NCI-H510A (cell line): ENCODE measurements at places on chromosomes 1 and 21.
A peak's percentile ranks its signal among the peaks of the same experiment; 100 is the strongest.

DNA sequence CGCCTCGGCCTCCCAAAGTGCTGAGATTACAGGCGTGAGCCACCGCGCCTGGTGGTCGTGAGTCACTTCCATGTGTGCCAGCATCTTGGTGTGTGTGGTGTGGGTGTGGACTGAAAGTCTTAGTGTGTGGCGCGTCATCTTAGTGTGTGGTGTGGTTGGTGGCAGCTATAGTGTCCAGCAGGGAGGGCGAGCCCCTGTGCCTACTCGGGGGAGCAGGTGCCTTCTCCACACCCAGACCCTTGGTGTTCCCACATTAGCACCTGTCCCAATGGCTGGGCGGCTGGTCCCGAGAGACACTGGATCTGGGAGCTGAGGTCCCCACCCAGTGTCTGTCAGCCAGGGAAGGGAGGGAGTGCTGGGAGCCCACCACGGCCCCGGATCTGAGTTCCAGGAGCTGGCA is 2.8 kb downstream of the SCNN1D start:
- DNase-seq: no peak

GRCh38 chr1:147723691-147724323 is 36.6 kb downstream of the GJA5 start:
- DNase-seq: no peak

- no peak for DNase-seq
Observed at GRCh38 chr1:100347009-100347966, 5.0 kb upstream of the CDC14A start.

DNA sequence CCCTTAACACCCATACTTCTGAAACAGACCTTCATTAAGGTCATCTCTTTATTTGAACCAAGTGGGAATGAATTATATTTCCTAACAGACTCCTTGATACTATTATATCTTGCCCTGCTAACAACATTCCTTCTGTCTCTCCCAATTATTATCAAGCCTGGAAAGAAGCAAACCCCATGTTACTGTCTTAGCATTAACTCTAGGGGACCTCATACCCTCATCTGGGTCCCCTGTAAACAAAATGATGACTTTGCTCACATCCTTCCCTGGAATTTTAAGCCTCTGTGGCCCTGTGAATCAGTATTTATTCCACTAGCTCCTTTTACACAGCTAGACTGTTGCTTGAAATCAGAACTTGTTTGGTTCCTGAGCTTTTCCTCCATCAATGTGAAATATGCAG is 38.3 kb upstream of the BCL10 start:
- no peak for DNase-seq

DNA sequence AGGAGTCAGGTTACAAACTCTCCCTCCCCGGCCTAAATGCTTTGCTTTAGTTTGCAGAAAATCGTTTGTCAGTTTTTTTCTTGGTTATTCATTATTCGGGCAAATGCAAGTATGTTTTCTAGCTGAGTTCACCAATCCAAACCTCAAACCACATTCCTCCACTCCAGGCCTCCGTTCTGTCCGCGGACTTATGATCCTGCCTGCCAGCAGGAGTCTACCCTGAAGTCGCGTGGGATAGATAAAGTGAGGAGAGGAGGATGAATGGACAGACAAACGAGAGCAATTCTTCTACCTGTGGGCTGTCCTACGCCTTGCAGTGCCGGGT is 1.3 kb downstream of the ADAMTS1 start:
- DNase-seq: no peak

DNA sequence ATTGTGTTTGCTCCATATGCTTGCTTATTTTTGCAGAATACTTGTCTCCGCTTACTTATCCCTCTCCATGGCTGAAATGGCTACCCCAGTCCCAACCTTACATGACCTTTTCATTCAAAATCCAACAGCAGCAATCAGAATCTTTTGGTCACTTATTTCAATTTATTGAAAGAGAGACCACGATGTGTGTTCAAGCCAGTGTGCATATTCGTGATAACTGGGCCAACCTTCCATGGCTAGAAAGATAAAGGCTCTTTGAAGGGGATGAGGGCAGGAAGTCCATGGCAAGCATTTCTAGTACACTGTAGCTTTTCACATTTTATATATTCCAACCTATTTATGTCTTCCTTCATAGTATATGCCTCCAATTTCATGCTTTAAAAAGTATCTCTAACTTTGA is 23.1 kb downstream of the HSD11B1 start:
- DNase-seq: no peak

- peak; percentile 61 for DNase-seq
Observed at GRCh38 chr1:37473431-37474045, 842 bp upstream of the ZC3H12A start.

DNA sequence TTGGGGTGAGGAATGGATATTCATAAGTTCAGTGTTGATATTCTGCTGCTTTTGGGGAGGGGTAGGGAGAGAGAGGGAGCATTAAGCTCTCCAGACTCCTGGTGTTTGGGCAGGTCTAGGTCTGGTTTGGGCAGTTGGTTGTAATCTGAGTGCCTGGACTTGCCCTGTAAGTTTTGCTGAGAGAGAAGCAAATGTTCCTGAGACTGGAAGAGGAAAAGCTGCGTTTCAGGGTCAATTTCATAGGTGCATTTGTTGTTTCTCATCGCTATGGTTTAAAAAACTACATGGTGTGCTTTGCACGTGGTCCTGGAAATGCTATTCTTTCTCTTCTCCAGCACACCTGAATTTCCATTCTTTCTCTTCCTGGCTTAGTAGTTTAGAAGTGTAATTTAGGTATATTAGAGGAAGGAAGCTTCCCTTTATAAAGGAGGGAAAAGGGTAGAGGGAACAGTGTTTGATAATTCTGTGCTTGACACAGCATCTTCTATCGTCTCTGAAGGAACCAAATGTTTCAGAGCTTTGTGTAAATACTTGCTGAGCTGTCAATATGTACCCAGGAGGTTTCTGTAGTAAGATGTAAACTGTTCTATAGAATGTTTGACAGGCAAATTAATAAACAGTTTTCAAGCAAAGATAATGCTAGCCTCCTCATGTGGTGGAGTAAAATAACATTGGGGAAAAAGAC is 6.3 kb downstream of the ARID1A start:
- DNase-seq: no peak

GRCh38 chr1:108050158-108050557 is 85.2 kb upstream of the VAV3 start:
- DNase-seq: no peak

GRCh38 chr1:110130113-110130591 is 17.9 kb downstream of the UBL4B start:
- DNase-seq: peak; percentile 66

- DNase-seq: no peak
Observed at GRCh38 chr21:20641241-20641640, 357.0 kb upstream of the NCAM2 start.

DNA sequence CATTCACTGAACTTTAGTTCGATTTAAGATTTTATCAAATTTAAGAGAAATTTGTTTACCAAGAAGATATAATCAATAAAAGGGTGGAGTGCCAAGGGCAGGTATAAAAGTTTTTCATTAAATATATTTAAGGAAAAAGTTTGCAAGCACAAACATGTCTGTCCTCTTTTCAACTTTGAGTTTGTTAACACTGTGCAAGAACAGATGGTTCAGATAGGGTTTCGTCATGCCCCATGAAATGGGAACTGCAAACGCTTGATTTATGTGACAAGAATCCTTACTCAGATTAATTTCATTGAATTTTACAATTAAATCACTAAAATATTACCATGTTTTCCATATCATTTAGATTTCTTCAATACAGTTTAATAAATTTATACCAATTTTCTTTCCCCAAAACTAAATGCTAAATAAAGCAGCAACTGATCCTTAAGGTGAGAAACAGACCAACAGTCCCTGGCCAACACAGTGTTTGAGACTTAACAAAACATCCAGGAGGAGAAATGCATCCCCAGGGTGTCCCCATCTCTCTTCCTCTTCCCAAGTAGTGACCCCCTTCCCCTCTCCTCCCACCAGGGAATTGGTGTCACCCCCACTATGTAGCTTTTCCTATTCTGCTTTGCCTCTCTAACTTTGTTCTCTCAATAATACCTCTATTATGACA is 292.9 kb downstream of the LTN1 start:
- DNase-seq: no peak

- DNase-seq: no peak
Observed at GRCh38 chr1:63825111-63825510, 51.3 kb downstream of the ROR1 start.

DNA sequence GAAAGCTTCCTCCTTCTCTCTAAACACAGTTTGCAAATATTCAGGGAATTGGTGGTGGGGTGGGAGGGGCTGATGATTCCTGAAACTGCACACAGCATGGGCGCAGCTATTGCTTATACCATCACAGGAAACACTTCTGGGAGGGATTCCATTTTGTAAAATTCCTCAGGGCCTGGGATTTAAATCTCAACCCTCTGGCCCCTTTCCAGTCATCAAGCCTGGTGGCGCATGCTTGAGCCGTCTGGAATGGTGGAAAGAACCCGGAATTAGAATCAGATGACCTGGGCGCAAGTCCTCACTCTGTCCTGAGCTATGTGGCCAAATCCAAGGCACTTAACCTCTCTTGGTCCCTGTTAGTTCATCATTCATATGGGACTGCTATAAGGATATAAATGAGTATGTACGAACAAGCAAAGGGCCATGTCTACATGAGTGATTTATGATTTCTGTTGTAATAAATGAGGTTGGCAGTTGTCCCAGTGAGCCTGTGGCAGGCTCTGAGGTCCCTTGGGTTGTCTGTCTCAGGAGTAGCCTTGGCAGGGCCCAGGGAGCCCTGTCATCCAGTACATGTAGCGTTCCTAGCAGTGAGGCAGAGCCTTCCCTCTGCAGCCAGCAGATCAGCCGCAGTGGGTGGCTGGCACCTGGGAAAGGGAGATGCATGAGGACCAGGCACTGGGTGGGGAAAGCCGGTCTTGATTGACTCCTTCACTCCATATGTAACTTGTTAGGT is 72.0 kb downstream of the MAN1C1 start:
- DNase-seq: no peak

- DNase-seq: no peak
Observed at GRCh38 chr1:176046926-176047325, 160.2 kb downstream of the COP1 start.

DNA sequence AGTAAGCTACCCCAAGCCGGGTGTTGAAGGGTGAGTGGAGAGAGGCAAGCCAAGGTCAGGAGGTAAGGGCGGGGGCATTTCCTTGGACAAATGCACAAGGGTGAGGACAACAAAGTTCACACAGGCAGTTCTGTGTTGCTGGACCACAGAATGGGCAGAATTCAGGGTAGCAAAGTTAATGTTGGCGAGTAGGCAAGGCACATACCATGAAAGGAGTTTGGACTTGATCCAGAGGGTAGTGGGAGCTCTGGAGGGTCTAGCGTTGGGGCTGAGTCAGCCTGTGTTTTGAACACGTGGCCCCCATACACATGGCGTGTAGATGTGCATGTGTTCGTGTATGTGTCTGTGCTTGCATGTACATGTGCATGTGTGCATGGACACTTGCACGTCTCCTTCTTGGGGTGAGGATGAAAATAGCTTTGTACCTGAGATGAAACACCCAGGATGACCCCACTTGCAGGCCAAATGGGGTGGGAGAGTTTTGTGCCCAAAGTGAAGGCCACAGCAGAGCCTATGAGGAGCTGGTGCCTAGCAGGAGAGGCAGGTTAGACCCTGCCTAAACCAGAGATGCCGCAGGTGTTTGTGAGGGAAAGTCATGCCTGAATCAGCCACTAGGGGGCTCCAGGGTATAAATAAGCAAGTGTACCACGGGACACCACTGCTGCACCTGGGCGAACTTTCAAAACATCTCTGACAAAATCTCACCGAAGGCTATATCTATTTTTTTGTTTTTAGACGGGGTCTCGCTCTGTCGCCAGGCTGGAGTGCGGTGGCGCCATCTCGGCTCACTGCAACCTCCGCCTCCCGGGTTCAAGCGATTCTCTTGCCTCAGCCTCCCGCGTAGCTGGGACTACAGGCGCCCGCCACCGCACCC is 21.8 kb downstream of the SLC27A3 start:
- DNase-seq: no peak

GRCh38 chr1:169024800-169025271 is 81.7 kb upstream of the ATP1B1 start:
- DNase-seq: no peak

GRCh38 chr1:165397944-165398343 is 41.4 kb upstream of the LMX1A start:
- no peak for DNase-seq

DNA sequence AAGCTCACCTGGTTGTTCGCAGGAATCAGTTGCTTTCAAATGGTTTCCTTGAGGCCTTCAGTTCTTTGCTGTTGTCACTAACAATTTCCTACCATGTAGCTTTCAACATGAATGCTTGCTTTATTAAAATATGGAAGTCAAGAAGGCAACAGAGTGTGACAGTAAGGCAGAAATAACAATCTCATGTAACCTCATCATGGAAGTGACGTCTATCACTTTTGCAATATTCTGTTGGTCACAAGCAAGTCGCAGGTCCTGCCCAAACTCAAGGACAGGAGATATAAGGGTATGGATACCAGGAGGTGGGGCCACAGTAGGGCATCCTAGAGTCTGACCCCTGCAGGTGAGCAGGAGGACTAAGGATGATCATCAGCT is 296.8 kb upstream of the ZP4 start:
- no peak for DNase-seq

DNA sequence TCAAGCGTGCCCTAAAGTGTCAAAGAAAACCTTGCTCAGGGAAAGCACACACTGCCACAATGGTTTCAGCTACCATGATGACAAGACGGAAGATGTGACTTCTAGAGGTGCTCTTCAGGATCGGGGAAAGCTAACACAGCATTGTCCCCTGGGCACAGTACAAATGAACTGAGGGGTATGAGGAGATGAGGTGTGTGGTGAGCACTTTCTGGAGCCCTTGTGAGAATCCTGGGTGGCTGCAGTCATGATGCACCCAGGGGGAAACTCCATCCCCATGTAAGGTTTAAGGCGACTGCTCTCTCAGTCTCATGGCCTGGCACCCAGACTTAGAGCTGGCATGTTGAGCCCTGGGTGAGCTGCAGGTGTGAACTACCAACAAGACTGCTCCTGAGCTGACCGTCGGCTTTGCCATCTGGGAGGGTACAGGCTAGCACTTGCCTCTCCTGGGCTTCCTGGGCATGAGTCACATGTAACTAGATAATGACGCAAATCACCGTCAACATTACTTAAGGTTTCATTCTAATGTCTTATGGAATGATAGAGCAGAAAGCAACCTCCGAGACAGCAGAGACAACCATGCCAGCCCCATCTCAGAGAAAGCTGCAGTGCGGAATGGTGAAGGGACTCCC is 144.6 kb downstream of the CLIC6 start:
- no peak for DNase-seq

GRCh38 chr1:6359216-6360116 is 34.1 kb downstream of the ACOT7 start:
- DNase-seq: peak; percentile 74

GRCh38 chr1:230401763-230402294 is 24.3 kb downstream of the PGBD5 start:
- no peak for DNase-seq
